Neural progenitor cell (in vitro differentiated cells): ENCODE measurements at places on chromosomes 11 and 22.

DNA sequence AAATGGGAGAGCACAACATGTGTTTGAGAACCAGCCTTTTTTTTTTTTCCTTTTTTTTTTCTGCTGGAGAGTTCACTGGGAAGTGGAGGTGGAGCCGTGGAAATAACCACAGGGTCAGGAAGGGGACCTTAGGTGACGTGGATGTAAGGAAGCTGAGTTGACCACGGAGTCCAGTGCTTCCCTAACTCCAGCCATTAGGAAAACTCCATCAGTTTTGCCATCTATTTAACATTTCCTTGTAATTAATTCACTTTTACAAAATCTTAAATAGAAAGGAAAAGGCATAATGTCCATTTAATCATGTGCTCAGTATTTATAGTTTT is 2.0 kb upstream of the CDK2AP2 start:
- no peaks in the 10 kb centered on the region for H3K36me3 ChIP-seq
- no peak for DNase-seq
- peaks cover 52% of the 10 kb centered on the region for H3K27me3 ChIP-seq

GRCh38 chr11:111438168-111438567 is 59.1 kb upstream of the POU2AF1 start:
- H3K27ac ChIP-seq, result no peak overlapping the region
- no peak overlapping the region for H3K4me3 ChIP-seq
- DNase-seq, result no peak
- no peaks in the 10 kb centered on the region for H3K36me3 ChIP-seq
- H3K4me1 ChIP-seq, result peaks cover 15% of the 10 kb centered on the region

GRCh38 chr22:24564376-24565058 is 8.7 kb downstream of the SNRPD3 start:
- H3K27ac ChIP-seq, result no peak overlapping the region
- H3K27me3 ChIP-seq, result no peaks in the 10 kb centered on the region
- no peak overlapping the region for H3K4me3 ChIP-seq
- H3K4me1 ChIP-seq, result no peaks in the 10 kb centered on the region
- no peaks in the 10 kb centered on the region for H3K36me3 ChIP-seq

DNA sequence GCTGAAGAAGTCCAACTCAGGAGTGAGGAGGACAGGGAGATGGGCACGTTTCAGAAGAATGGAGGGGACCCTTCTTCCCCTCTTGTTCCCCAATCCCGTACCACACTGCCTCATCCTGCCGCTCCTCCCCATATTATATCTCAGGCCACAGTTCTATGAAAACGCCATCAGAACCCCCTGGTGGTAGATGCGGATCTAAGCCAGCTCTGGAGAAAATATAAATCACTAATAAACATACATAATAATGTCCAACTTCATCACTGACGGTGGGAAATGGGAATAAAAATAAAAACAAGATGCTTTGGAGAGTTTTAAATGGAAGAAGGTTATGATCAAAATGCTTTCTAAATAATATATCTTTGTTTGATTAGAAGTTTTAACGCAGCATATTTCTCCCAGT is 400.3 kb downstream of the CADM1 start:
- no peak overlapping the region for H3K4me3 ChIP-seq
- H3K27me3 ChIP-seq, result no peaks in the 10 kb centered on the region
- H3K36me3 ChIP-seq, result no peaks in the 10 kb centered on the region
- peaks cover 4% of the 10 kb centered on the region for H3K4me1 ChIP-seq
- DNase-seq, result no peak

DNA sequence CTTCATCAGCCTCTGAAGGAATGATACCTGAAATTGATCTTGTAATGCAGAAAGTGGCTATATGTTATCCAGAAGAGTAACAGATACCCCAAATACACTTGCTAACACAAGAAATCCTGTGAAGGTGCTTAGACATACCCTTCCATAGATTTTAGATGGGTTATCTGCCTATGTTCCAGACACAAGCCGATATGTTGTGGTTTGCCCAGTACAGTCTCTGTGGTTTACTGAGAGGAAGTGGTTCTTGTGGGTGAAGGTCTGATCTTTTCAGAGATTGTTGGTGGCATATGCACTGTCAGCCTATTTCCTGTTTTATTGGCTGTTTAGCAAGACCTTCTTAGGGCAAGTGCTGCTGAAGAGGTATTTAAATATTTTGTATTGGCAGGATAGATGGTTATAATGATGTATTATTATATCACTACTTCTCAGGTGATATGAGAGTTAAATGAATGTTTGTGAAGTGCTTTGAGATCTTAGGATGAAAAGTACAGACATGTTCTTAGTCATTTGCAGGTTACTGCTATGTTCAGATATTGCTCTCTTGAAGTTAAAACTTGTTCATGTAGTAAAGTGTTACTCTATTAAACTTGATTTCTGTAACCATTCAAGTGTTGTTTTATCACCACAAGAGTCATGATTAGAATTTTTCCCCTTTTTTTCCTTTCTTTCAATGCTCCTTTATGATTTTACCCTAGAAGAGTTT is 8.2 kb downstream of the ARHGEF12 start:
- H3K4me1 ChIP-seq, result peaks cover 9% of the 10 kb centered on the region
- no peak overlapping the region for H3K27ac ChIP-seq
- no peak for DNase-seq
- H3K27me3 ChIP-seq, result no peaks in the 10 kb centered on the region
- no peak overlapping the region for H3K4me3 ChIP-seq
- H3K36me3 ChIP-seq, result no peaks in the 10 kb centered on the region

DNA sequence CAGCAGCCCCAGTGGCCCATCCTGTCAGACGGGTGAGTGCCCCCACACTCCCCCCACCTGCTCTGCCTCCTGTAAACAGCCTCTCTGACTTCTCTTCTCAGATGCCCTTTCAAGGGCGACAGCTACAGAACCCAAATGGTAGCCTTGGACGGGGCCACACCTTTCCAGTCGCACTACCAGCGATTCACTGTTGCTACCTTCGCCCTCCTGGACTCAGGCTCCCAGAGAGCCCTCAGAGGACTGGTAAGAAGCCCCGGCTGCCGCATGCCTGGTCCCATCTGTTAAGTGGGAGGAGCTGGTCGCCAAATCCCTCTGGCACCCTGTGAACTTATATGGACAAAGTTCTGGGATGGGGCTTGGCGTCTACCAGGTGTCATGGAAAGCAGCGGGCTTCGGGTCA is 6.2 kb downstream of the ZP1 start:
- H3K4me3 ChIP-seq, result no peak overlapping the region
- no peak overlapping the region for H3K27ac ChIP-seq
- no peak for DNase-seq
- H3K4me1 ChIP-seq, result no peaks in the 10 kb centered on the region
- H3K27me3 ChIP-seq, result no peaks in the 10 kb centered on the region

- H3K36me3 ChIP-seq, result peaks cover 17% of the 10 kb centered on the region
- DNase-seq, result no peak
- H3K27me3 ChIP-seq, result no peaks in the 10 kb centered on the region
- no peaks in the 10 kb centered on the region for H3K4me1 ChIP-seq
- H3K27ac ChIP-seq, result no peak overlapping the region
Observed at GRCh38 chr11:110141812-110142211, 48.6 kb downstream of the ZC3H12C start.

GRCh38 chr11:62075438-62075837 is 48.4 kb upstream of the INCENP start:
- no peak overlapping the region for H3K27ac ChIP-seq
- DNase-seq, result peak; percentile 31
- no peaks in the 10 kb centered on the region for H3K4me1 ChIP-seq
- H3K4me3 ChIP-seq, result no peak overlapping the region
- H3K36me3 ChIP-seq, result no peaks in the 10 kb centered on the region

- H3K36me3 ChIP-seq, result no peaks in the 10 kb centered on the region
- no peak for DNase-seq
- H3K27ac ChIP-seq, result no peak overlapping the region
- H3K27me3 ChIP-seq, result no peaks in the 10 kb centered on the region
Observed at GRCh38 chr11:119048644-119049043, 8.4 kb downstream of the HYOU1 start.

DNA sequence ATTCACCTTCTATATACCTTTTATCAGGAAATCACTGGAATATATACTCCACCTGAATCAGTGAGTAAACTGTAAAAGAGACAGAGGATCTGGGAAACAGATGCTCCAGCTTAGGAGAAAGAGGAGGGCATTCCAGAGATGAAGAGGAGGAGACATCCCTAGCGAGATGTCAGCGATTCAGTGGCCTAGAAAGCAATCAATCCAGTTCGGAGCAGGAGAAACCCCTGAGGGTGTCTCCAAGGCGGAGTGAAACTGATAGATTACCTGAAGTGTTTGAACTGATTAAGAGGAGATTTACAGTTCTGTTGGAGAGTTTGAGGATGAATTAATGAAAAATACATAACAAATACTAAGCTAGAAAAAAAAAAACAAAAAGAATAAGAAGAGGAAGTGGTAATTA is 24.5 kb upstream of the TNRC6B start:
- no peaks in the 10 kb centered on the region for H3K27me3 ChIP-seq
- no peaks in the 10 kb centered on the region for H3K36me3 ChIP-seq
- H3K27ac ChIP-seq, result no peak overlapping the region
- DNase-seq, result no peak
- no peak overlapping the region for H3K4me3 ChIP-seq
- no peaks in the 10 kb centered on the region for H3K4me1 ChIP-seq

- no peak overlapping the region for H3K27ac ChIP-seq
- peaks cover 5% of the 10 kb centered on the region for H3K4me1 ChIP-seq
- H3K4me3 ChIP-seq, result no peak overlapping the region
- no peak for DNase-seq
- H3K27me3 ChIP-seq, result no peaks in the 10 kb centered on the region
Observed at GRCh38 chr11:76388408-76388807, 7.3 kb downstream of the GVQW3 start.

GRCh38 chr22:19197997-19198865 is 19.7 kb upstream of the SLC25A1 start:
- H3K27ac ChIP-seq, result no peak overlapping the region
- H3K27me3 ChIP-seq, result no peaks in the 10 kb centered on the region
- no peak overlapping the region for H3K4me3 ChIP-seq
- H3K36me3 ChIP-seq, result no peaks in the 10 kb centered on the region
- H3K4me1 ChIP-seq, result no peaks in the 10 kb centered on the region

- H3K27ac ChIP-seq, result no peak overlapping the region
- peak; percentile 72 for DNase-seq
- peaks cover 47% of the 10 kb centered on the region for H3K4me1 ChIP-seq
- no peaks in the 10 kb centered on the region for H3K36me3 ChIP-seq
Observed at GRCh38 chr11:64088162-64089026, 52.7 kb downstream of the FLRT1 start.

- no peak overlapping the region for H3K27ac ChIP-seq
- peaks cover 4% of the 10 kb centered on the region for H3K27me3 ChIP-seq
- H3K4me3 ChIP-seq, result no peak overlapping the region
Observed at GRCh38 chr22:49956418-49956770, 4.2 kb upstream of the PIM3 start.

DNA sequence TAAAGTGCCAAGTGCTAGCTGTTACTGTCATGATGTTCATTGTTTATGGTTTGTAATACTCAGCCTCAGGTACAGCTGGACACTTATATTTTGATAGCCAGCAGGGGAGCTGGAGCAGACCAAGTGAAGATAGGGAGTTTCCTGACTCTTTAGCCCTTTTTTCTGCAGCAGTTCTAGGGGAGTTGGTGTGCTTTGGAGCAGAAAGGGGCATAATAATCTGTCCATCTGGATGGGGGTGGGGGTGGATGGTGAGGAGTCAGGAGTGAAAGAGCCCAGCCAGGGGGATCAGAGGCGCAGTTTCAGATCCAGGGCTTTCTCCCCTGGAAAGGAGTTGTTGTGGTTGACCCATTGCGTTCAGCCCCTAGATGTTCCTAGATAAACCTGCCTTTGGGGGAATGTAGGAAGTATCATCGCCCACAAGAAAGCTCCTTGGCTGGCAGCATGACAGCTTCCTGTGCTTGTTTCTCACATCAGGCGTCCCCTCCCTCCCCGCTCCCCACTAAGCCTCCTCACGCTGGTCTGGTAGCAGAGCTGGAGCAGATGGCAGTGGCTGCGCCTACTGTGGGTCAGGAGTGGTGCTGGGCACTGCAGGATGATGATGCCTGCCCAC is 41.9 kb downstream of the MED15 start:
- H3K36me3 ChIP-seq, result no peaks in the 10 kb centered on the region
- H3K4me3 ChIP-seq, result no peak overlapping the region
- no peak overlapping the region for H3K27ac ChIP-seq
- no peak for DNase-seq

GRCh38 chr11:97702951-97703350 is 1313.1 kb downstream of the JRKL start:
- H3K27ac ChIP-seq, result no peak overlapping the region
- no peaks in the 10 kb centered on the region for H3K36me3 ChIP-seq
- no peak for DNase-seq
- H3K27me3 ChIP-seq, result no peaks in the 10 kb centered on the region

- DNase-seq, result no peak
- H3K27ac ChIP-seq, result no peak overlapping the region
- no peaks in the 10 kb centered on the region for H3K4me1 ChIP-seq
- no peak overlapping the region for H3K4me3 ChIP-seq
- H3K36me3 ChIP-seq, result no peaks in the 10 kb centered on the region
Observed at GRCh38 chr22:24141586-24141985, 39.7 kb upstream of the SUSD2 start.

GRCh38 chr11:11635443-11635842 is 13.6 kb upstream of the GALNT18 start:
- H3K4me1 ChIP-seq, result peaks cover 7% of the 10 kb centered on the region
- H3K27ac ChIP-seq, result no peak overlapping the region
- no peaks in the 10 kb centered on the region for H3K27me3 ChIP-seq
- no peaks in the 10 kb centered on the region for H3K36me3 ChIP-seq

GRCh38 chr22:48588151-48588877 is 1239.4 kb downstream of the BRD1 start:
- H3K27ac ChIP-seq, result no peak overlapping the region
- H3K4me3 ChIP-seq, result no peak overlapping the region
- H3K36me3 ChIP-seq, result no peaks in the 10 kb centered on the region
- DNase-seq, result no peak
- H3K27me3 ChIP-seq, result no peaks in the 10 kb centered on the region
- no peaks in the 10 kb centered on the region for H3K4me1 ChIP-seq

DNA sequence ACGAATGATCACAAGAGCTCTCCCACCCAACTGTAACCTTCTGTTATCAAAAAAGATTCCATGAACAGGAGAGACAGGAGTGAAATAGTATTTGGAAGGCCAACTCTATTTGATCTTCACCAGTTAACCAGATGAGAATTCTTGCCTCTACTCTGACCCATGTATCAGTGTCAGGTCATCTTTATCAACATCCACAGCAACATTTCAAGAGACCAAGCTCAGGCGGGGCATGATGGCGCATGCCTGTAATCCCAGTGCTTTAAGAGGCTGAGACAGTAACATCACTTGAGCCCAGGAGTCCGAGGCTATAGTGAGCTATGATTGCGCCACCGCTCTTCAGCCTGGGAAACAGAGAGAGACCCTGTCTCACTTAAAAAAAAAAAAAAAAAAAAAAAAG is 62.3 kb downstream of the GAB2 start:
- H3K36me3 ChIP-seq, result no peaks in the 10 kb centered on the region
- peak overlapping the region; percentile 62 for H3K27ac ChIP-seq
- no peak for DNase-seq
